ENCODE measurements at places on chromosomes 4 and X.

DNA sequence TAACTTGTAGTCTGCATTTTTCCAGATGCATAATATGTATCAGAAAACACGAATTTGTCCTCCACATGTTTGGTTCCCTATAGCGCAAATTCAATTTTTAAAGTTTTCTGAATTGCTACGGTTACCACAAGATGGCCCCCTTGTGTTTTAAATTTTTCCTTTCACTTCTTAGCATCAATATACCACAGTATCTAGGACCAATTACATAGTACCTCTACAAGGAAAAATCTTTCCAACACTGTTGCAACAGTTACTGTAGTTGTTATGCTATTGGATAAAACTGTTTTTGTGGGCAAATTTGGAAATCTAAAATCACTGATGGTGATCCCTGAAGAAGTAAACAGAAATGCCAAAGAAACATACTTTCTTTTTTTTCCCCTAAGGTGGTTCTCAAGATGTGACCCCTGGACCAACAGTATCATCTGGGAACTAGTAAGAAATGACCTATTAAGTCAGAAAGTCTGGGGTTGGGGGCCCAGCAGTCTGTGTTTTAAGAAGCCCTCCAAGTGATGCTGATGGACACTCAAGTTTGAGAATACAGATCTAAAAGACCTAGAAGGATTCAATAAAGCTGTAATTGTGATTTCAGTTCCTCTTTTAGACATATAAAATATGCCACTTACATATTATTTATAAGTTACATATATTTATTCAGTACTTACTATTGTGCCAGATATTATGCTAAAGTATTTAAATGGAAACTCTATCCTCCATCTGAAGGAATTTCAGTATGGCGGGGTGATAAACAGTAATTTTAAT lies 3.1 kb downstream of the ZGRF1 start:
- no peak for DNase-seq

GRCh38 chr4:184309241-184310170 lies 91.8 kb upstream of the ENPP6 start:
- no peak for DNase-seq

DNA sequence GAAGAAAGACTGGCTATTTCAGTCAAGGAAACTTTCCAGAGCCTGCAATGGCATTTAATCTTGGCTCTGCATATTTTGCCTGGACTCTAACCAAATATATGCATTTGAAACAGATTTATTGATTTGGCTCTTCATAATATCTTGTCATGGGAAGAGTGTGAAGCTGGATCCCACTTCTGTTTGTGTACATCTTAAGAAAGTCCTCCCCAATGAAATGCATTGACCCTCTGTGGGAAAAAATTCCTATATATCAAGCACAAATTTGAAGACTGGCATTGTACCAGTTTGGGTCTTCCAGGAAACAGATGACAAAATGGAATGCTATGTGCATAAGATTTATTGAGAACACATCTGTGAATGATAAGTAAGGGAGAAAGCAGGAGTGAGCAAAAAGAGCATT lies 897.3 kb upstream of the TENM3 start:
- no peak for DNase-seq

- no peak for DNase-seq
Observed at GRCh38 chr4:153468587-153468986, 2.4 kb downstream of the TMEM131L start.

- DNase-seq = no peak
Observed at GRCh38 chr4:1608821-1609500, 75.2 kb downstream of the FAM53A start.
